ENCODE measurements at places on chromosomes 4 and X.

DNA sequence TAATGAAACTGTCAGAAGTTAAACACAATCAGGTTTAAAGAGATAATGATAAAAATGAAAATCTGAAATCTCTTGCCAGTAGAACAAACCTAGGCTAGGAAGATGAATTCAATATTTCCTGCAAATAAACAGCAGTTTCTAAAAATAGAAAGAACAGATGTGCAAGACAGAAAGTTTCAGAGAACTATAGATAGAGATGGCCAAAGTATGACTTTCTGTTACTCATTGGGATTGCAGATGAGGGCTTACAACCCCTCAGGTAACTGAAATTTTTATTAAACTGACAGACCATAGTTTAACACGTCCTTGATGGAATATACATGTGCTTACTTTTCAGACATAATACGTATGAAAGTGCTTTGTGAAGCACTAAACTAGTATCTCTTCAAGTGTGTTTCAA lies 82.3 kb upstream of the PPARGC1A start:
- DNase-seq, result no peak

- DNase-seq, result peak; percentile 48
Observed at GRCh38 chr4:175947117-175947722, 118.4 kb upstream of the WDR17 start.

DNA sequence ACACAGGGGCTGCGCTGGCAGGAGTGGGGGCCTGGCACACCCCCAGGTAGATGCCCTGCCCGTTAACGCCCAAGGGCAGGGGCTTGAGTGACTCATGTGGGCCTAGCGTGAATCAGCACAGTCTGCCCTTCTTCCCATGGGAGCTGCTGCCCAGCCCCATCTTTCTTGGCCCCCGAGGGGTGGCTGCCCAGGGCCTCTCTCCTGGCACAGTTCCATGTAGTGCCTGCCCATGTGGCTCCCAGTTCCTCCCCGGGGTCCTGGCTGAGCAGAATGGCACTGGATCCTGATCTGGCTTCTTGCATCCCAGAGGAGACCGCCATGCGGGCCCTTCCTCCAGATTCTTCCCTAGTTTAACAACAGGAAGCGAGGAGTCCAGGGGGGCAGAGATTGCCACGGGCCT lies 2.1 kb upstream of the AVPR2 start:
- peak; percentile 54 for DNase-seq

GRCh38 chr4:48640699-48641098 lies 139.4 kb downstream of the FRYL start:
- no peak for DNase-seq

- no peak for DNase-seq
Observed at GRCh38 chr4:158397781-158398180, 123.9 kb upstream of the RXFP1 start.

DNA sequence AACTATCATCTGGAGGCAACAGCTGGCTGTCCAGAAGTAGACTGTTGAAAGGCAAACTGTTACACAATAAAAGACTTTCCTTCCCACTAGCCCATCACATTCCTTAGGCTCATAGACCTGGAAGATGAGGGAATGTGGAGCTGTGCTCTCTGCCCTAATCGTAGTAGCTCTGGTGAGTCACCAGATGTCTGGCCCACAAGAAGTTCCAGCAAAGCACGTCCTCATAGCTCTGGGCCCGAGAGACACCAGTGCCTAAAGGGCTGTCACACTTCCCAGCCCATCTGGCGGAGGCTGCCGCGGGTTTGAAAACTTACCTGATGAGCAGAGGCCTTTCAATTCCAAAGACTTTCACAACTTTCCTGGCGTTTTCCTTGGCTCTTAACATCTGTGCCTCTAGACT lies 81.7 kb upstream of the STOX2 start:
- peak; percentile 39 for DNase-seq

DNA sequence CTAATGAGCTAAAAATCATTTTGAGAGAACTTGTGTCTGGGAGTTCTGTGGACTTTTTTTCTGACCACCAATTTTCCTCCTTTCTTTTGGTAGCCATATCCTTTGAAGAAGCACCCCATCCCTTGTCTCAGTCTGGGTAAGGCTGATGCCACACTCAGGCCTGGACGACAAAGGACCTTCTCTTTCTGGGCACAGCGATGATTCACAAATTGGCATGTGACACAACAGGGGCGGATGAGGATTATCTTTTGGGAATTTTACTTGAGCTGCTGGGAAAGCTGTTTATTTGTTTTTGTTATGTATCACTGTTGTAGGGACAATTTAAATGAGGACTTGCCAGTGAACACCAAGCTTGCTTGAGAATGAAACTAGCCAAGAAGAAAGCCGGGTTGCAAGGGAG lies 233.4 kb upstream of the HAND2 start:
- DNase-seq, result no peak

DNA sequence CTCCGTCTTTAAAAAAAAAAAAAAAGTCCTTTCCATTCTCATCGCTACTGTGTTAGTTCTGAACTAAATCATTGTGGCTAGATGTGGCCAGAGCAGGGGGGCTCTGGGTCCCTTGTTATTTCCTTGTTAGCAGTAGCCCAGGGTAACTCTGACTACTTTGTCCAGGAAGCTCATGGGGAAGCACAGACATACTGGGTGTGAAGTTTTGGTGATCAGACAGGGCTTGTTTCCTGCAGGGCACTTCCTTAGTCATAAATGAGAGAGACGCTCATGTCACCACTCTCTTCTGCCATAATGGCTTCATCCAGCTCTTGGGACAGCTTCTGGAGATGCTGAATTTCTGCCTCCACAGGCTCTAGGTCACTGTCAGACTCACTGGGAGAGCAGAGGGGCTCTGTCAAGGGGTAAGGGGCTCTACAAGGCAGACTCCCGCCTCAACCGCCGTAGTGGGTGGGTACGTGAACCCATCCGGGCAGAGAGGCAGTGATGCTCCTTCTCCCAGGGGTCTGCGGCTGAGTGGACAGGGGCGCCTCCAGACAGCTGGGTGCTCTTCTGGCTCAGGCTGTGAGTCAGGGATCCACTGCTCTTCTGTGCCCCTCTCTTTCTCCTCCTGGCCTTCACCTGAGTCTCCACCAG lies 12.9 kb downstream of the STIM2 start:
- DNase-seq, result no peak

- no peak for DNase-seq
Observed at GRCh38 chr4:48668254-48669017, 111.6 kb downstream of the FRYL start.

GRCh38 chr4:26803211-26803861 lies 57.3 kb upstream of the STIM2 start:
- no peak for DNase-seq

DNA sequence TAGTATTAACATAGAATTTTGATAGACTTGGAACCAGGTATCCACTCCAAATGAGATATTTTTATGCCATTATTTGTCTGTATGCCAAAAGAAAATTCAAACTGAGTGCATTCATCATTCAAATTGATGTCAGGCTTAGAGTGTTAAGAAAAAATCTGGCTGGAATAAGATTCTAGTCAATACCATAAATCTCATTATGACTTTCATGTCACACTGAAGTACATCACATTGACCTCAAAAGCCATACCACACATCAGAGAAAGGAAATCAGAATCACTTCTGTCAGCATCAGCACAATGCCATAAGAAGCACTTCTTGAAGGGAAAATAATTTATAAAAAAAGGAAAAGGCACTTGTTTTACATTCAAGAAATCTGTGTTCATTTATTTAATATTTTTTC lies 119.0 kb upstream of the BMP3 start:
- DNase-seq, result no peak

DNA sequence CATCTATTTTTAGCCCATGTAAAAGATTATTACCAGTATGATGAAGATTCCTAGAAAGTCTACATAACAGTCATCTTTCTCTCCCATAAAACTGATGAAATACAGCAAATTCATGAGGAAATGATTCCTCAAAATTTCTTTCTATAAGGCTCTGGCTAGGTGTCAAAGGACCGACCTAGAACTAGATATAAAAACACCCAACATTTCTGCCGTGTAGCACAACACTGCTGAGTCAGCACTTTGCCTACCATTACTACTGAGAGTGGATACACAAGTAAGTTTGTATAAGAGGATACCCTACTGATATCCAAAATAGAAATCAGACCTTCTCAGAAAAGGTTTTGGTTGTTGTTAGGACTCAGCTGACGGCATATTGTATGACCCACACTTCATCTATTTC lies 24.7 kb downstream of the TMEM47 start:
- no peak for DNase-seq

DNA sequence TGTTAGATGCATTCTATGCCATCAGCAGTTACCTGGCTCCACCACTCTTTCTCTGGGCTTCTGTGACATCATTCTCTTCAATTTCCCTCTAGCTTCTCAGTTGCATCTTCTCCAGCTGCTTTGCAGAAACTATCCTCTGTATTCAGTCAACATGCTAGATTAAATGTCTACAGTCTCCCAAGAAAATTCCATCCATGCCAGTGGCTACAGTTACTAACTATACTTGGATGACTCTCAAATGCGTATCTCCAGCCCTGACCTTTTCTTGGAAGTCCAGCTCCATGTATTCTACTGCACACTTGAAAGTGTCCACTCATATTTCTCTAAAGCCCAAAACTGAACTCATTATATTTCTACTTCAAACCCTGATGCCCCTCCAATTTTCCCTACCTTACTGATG lies 232.3 kb upstream of the TENM3 start:
- no peak for DNase-seq

GRCh38 chr4:6338175-6338950 lies 68.7 kb downstream of the WFS1 start:
- no peak for DNase-seq

GRCh38 chr4:109390115-109390768 lies 43.4 kb upstream of the SEC24B start:
- no peak for DNase-seq

GRCh38 chrX:37912777-37913176 lies 65.4 kb upstream of the DYNLT3 start:
- DNase-seq, result no peak

DNA sequence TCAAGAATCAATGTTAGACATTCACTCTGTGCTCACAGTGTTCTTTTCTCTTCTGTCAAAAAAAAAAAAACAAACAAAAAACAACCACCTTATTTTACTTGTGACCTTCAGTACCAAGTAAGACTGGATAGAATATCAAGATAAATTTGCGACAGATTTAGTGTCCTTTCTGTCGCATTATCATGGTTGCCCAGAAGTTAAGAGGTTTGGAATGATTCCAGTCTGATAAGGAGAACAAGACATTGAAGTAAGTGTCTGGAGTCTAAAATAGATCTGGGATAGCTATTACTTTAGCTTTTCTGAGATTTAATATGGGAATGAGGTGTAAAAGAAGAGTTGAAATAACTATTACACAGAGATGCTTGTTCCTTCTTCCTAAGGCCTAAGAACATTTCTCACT lies 31.7 kb downstream of the SNCA start:
- DNase-seq, result no peak

- no peak for DNase-seq
Observed at GRCh38 chrX:48472851-48473703, 2.9 kb upstream of the FTSJ1 start.

DNA sequence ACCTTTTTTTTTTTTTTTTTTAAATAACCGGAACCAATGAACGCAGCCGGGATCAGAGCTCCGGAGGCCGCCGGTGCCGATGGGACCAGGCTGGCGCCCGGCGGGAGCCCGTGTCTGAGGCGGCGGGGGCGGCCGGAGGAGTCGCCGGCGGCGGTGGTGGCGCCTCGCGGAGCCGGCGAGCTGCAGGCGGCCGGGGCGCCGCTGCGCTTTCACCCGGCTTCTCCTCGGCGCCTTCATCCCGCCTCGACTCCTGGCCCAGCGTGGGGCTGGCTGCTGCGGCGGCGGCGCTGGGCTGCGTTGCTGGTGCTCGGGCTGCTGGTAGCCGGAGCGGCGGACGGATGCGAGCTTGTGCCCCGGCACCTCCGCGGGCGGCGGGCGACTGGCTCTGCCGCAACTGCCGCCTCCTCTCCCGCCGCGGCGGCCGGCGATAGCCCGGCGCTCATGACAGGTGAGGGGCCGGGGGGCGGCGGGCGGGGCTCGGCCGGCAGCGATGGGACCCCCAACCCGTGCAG lies 337 bp downstream of the STIM2 start:
- peak; percentile 61 for DNase-seq

GRCh38 chr4:186227744-186228513 lies 622 bp downstream of the KLKB1 start:
- DNase-seq, result no peak

GRCh38 chrX:39907964-39908661 lies 189.6 kb downstream of the BCOR start:
- peak; percentile 96 for DNase-seq

DNA sequence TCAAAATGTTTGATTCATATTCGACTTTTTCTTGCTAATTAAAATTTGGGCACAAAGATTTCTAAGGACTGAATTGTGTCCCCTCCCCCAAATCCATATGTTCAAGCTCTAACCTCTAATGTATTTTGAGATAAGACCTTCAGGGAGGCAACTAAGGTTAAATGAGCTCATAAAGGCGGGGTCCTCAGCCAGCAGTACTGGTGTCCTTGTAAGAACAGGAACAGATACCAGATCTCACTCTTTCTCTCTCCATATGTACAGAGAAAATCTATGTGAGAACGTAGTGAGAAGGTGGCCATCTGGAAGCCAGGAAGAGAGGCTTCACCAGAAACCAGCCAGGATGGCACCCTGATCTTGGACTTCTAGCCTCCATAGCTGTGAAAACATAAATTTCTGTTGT lies 116.9 kb downstream of the VEGFC start:
- DNase-seq, result no peak

GRCh38 chrX:109874548-109874947 lies 128.4 kb upstream of the TMEM164 start:
- no peak for DNase-seq

DNA sequence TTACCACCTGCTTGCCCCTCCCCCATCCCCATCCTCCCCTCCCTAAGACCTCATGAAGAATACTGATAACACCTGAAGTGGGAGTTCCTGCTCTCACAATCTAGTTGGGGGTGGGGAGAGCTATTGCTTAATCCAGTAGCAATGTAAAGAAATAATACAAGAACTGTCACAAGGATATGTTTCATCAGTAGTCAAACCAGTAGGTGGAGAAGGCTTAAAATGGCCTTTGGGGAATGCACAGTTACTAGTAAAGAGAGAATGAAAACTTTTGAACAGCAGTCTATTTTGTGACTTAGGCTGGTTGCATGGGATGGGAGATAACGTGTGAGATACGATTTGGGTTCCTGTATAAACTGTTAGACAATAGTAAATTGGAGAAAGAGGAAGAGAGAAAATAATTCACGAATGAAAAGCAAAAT lies 6.0 kb downstream of the GALNT7 start:
- DNase-seq, result no peak

DNA sequence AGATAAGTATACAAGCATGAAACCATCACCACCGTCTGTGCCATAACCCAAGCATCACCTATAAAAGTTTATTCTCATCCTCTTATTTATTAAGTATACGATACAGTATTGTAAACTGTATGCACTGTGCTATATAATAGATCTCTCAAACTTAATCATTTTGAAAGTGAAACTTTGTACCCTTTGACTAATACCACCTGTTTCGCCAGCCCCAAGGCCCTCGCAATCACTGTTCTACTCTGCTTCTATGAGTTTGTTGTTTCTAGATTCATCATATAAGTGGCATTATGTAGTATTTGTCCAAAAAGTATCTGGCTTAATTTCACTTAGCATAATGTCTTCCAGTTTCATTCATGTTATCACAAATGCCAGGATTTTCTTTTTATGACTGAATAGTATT lies 72.1 kb upstream of the DOCK11 start:
- DNase-seq, result no peak

GRCh38 chr4:145181091-145181501 lies 707 bp upstream of the OTUD4 start:
- DNase-seq, result no peak

- DNase-seq, result no peak
Observed at GRCh38 chr4:148030193-148030873, 298.4 kb downstream of the ARHGAP10 start.
